Omental fat pad (tissue), 4 donors: ENCODE measurements at places on chromosomes 16 and 17. TPM values are rescaled to one million over a fixed set of nuclear protein-coding genes. Genes with fewer than 3 reads are reported as not detected.

DNA sequence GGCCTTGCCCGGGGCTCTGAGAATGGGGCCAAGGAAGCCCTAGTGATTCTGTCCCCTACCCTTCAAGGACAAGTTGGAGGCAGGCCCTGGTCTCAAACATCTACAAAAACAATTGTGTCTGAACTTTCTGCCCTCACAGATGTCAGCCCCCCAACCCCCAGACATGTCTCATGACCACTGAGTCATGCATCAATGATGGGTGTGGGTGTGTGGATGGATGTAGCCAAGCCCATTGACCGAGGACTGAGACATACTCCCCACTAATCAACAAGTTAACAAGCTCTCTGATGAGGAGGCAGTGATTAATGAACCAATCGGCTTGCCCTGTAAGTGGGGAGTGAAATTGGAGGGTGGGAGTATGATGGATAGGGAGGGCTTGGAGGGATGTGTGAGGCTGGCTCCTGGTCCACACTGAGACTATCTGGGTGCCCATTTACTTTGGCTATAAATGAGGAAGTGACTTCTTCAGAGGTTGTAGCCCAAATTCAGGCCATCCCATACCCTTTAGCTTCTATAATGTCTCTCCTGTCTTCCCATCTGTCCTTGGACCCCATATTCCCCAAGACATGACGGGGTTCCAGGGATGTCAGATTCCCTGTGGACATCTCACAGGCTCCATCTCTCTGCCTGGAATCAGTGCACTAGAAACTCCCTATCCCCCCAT lies 97.1 kb upstream of the TMEM97 start:
- DNase-seq = no peak

DNA sequence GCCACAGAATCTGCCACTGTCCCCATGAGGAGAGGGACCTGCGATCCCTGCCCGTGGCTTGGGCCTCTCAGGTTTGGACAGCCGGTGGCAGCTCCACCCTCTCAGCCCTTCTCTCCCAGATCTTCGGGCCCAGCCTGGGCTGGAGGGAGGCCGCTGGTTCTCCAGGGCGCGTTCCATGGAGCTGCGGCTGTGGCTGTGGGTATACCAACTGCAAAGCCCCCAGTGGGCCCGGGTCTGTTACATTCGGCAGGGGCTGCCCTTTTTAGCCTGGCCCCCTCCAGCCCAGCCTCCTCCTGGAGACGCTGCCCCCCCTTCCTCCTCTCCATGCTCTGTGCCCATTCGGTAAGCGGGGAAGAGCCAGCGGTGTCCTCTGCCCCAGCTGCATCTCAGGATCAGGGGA lies 64.7 kb upstream of the ZNF469 start:
- DNase-seq = no peak

KRT23 gene
- not detected for total RNA-seq

DNA sequence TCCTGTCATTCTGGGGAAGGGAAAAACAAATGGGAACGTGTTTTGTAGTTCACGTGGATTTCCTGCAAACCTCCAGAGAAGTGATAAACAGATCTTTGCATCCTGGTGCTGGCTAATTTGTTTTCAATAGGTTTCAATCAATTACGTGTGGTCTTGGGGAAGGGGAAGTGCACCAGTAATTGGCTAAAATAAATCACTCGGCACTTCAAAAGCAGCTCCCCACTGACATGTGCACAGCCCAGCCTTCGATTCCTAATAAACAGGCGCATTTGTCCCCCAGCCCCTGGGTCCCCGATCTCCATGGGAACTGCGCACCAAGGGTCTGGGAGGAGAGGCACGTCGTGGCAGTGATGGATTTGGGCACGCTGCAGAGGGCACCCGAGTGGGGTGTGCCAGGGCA lies 112.9 kb upstream of the GSE1 start:
- no peak for DNase-seq

DNA sequence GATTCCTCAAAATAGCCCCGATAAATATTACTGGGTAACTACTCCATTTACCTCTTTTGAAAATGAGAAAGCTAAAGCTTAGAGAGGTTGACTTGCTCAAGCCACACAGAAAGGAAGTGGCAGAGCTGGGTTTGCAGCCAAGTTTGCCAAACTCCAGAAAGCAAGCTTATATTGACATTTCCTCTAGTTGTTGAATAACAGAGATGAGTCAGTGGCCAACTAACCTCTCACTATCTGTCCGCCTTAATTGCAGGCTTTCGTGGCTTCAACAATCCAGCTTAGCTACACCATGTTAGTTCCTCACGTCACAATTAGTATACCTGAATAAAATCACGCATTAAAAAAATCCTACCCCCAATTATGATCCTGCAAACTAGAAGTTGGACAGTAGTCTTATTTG lies 151.7 kb downstream of the CNTNAP4 start:
- DNase-seq = no peak

GRCh38 chr17:72989074-72989610 lies 103.3 kb downstream of the SLC39A11 start:
- DNase-seq = no peak

DNA sequence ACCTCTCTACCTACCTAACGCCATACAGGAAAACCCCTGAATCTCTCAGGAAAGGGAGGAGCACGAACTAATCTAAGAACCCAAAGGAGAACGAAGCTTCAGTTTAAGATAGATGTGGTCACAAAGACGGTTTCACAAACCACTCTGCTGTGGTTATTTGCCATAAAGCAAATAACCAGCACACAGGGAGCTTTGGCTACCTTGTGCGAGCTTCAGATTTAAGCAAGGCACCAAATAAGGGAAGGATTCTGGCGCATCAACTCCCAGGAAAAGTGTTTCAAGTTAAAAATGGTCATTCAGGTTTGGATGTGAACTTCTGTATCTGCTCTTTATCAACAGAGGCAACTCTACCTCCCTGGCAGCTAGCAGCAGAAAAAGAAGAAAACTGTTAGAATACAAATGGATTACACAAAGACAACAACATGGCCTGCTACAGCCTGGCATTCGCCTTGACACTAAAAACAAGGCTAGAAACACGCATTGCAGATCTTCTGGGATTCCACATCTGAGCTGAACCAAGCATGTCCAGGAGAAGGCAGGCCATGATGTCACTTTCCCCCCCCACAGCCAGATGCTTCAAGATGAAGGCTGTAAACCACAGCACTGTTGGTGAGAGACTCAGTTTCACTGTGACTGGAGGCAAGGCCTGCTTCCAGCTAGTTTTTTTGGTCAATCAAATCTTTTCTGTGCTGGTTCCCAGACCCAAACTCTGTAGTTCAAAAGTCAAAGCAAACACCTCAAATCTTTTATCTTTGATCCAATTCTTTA lies 43.6 kb downstream of the SMG6 start:
- no peak for DNase-seq

RAD51C gene
- total RNA-seq = 7.1 TPM

KRTAP3-1 gene
- not detected for total RNA-seq
